ENCODE measurements at places on chromosomes 3 and 15.

GRCh38 chr3:178870085-178870484 is 201.5 kb downstream of the ZMAT3 start:
- no peak for DNase-seq

DNA sequence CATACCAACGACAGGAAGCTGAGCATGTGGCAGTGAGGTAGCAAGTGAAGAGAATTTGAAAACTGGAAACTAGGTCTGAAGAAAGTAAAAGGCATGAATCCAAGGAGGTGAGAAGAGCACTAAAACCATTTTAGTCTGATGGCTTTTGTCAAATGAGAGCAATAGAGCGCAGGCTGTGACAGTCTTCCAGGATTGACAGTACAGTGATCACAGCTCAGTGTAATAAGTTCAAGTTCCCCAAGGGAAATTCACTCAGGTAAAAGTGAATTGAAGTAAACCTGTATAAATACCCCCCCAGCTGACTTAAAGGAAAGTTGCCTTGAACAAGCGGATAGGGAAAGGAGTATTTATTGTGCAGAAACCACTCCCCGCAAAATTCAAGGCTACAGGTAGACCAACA is 224.2 kb upstream of the CRBN start:
- no peak for DNase-seq

DNA sequence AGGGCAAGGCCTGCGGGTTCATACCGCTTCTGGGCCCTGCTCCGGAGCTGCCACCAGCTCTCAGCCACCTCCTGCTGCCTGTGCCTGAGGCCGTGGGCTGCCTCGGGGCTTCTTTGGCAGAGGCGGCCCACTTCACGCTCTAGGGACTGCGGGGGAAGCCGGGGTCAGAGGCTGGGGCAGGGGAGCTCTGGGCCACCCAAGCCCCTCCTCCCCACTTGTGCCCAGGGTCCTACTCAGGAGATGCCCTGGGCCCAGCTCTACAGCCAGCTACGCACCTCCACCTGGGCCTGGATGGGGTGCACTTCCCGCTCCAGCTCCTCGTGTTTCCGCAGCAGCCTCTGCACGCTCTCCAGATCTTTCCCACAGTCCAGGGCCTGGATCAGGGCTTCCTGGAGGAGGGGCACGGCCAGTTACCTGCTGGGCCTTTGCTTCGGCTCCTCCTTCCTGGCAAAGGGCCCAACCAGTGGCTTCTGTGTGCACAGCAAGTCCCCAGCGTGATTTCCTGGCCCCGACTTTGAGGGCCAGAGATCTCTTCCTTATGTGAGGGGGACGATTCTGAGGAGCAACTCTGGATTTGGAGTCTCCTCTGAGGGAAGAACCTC is 24.0 kb downstream of the PLA2G4B start:
- peak; percentile 38 for DNase-seq

GRCh38 chr3:117405359-117405758 is 695.8 kb downstream of the TUSC7 start:
- peak; percentile 28 for DNase-seq

DNA sequence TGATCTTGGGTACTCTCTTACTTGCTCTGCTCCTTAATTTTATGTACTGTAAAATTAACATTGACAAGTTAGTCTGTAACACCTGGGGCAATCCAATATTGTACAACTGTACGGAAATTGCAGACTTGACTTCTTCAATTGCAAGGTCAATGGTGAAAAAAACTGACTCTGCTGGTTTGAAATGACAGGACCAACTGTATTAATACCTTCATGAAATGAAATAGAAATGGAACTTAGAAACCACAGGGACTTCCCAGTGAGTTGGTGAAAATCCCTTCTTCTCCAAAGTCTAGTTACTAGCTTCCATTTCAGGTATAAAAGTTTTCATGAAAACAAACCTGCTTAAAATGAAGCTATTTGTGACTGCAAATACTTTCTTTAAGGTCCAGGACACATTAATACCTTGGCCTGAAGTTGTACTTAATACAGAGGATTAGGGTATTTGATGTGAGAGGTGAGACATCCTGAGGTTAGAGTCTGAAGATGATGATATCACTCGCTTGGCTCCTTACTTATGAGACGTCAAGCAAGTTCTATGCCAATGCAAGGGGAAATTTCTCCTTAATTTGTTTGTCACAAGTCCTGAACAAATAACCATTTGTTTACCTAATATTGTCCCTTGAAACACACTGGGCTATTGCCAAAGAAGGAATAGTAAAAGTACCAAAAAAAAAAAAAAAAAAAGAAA is 226.2 kb upstream of the TP63 start:
- DNase-seq = no peak

DNA sequence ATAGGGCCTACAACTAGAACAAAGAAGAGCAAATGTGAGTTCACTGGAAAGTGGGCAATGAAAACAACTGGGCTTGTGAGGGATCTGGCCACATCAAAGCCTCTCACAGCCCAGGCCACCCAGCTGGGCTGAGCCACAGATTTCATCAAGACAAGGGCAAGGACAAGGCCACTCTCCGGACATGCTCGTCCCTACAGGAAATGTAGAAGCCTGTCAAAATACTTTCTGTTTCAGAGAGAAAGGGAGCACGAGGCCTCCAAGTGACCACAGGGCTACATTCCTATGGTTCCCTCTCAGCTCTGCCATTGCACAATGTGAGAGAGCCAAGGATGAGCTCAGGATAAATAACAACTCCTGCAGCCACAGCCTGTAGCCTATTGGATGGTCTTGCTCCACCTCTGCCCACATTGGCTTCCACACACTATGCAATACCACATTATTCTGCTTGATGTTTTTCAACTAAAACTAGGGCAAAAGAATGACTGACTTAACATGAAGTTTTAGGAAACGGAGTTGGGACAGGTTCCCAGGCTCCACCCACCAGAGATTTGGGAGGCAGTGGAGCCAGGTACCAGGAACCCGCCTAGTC is 12.1 kb downstream of the TBC1D2B start:
- no peak for DNase-seq

DNA sequence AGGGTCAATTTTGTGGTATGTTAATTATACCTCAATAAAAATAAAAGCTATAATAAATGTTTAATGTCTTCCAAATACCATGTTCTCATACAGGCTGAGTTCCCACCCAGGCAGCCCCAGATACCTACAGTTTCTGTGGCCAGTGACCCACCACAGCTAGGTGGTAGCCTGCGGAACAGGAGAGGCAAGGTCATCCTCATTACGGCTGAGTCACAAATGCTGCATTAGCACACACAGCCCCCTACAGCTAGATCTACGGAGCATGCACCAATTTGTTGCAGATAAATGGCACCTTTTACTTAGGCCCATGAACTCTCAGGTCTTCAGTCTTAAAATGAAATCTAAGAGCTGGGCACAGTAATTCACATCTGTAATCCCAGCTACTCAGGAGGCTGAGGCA is 5.1 kb downstream of the SPATA12 start:
- DNase-seq = no peak

DNA sequence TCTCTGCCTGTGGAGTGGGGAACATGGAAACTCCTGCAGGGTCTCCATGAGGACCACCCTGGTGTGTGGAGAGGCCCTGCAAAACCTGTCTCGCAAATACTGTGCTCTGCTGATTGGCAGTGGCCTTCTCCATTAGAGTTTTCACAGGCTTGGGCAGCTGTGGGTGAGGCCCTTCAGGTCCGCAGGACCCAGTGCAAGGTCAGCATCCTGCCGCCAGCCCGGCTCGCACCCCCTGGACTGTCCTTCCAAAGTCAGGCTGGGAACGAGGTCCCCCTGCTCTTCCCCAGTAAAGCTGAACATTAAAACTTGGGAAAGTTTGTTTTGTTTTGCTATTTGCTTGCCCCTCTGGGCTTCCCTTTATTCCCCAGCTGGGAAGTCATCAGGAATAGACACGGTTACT is 85.0 kb upstream of the PLXNA1 start:
- no peak for DNase-seq

DNA sequence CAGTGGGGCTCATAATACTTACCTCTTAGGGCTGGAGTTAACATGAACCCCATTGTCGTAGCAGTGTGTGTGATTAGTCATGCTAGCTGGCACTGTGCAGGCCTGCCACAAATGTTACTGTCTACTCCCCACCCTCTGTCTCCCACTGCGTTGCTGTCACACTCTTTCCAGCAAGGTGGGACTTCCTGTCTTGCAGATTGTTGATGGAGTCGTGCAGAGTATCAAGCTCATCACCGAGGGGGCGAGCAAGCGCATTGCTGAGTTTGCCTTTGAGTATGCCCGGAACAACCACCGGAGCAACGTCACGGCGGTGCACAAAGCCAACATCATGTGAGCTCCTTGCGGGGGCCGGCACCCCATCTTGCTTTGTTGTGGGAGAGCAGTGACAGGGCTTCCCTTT is 12.9 kb downstream of the IDH3A start:
- DNase-seq = no peak

All from NCI-H1417 (cell line).